ENCODE measurements at places on chromosomes 3 and 15.

GRCh38 chr3:71421820-71422566 is 161.5 kb downstream of the FOXP1 start:
- DNase-seq, result no peak

DNA sequence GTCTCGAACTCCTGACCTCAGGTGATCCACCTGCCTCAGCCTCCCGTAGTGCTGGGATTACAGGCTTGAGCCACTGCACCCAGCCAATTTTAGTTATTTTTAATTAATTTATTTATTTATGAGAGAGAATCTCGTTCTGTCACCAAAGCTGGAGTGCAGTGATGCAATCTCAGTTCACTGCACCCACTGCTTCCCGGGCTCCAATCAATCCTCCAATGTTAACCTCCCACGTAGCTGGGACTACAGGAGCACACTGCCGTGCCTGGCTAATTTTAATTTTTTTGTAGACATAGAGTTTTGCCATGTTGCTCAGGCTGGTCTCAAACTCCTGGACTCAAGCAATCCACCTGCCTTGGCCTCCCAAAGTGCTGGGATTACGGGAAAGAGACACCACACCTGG is 137.9 kb downstream of the TCF12 start:
- DNase-seq, result no peak

- DNase-seq, result no peak
These were observed at the start of gene ANKRD28 for GRCh38 chr3:15797642-15798303. TSS of gene ANKRD28 (minus strand) at chr3:15797979. CDS start at chr3:15796521, 1,458 bp downstream.

- DNase-seq, result no peak
These were observed 8.4 kb upstream of the GP5 start for GRCh38 chr3:194407423-194407822.

DNA sequence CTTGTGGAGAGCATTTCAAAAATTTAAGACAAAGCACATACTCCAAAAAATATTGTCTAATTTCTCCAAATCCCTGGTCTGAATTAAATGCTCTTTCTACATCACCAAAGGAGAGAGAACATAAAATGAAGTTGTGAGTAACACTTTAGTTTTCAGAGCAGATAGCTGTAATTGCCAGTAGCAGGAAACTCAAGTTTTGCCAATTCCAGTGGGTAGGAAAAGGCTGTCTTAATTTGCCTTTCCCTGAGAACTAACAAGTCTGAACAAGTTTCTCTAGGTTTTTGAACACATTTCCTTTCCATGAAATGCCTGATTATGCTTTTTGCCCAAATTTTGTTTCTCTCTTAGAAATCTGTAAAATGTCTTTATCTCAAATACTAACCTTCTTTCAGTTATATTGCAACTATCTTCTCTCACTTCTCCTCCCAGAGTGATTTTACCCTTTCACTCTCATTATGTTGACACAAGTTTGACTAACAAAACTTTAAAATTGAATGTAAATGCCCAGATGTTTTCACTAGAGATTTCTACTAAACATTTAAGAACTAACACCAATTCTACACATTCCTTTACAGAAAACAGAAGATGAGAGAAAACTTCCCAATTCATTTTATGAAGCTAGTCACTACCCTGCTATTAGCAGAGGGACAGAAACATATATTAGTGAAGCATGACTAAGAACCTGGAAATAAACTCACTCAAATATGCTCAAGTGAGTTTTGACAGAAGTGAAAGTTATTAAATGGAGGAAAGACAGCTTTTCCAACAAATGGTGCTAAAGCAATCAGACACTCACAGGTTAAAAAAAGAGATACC is 38.4 kb downstream of the RFX7 start:
- no peak for DNase-seq

DNA sequence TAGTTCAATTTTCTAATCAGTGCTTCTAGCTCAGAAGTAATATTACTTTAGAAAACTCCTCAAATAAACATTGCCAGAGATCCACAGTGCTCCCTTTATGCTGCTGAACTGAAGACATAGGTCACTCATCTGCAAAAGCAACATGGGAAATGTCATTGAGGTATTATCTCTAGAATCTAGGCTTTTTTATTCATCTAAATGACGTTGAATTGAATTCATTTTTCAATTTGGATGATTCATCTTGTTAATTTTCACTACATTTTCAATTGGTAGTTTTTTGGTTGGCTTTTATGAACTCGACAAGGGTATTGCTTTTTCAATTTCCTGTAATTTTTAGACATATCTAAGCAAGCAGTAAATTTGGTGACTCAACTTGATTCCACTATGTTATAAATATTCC is 275.4 kb downstream of the NFKBIZ start:
- no peak for DNase-seq

DNA sequence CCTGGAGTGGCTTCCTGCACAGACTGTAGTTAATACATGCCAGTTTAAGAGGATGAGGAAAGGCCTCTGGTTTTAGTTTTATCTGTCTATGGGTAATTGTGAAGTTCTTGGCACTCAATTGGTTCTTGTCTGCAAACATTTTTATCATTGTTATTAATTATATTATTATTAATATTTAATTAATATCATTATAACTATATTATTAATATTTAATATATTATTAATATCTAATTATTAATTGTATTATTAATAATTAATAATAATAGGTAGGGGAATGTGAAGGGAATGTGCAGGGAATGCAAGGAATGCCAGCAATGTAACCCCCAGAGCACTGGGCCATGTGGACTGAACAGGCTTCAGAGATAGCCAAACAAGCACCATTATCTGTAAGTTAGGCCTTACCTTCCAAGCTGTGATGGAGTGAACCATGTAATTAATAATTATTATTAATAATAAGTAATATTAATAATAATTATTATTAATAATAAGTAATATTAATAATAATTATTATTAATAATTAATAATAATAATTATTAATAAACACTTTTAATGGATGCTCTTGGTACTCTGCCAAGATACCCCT is 79.8 kb upstream of the NMNAT3 start:
- DNase-seq, result no peak

- no peak for DNase-seq
These were observed 70.4 kb downstream of the SSUH2 start for GRCh38 chr3:8574040-8574669.

DNA sequence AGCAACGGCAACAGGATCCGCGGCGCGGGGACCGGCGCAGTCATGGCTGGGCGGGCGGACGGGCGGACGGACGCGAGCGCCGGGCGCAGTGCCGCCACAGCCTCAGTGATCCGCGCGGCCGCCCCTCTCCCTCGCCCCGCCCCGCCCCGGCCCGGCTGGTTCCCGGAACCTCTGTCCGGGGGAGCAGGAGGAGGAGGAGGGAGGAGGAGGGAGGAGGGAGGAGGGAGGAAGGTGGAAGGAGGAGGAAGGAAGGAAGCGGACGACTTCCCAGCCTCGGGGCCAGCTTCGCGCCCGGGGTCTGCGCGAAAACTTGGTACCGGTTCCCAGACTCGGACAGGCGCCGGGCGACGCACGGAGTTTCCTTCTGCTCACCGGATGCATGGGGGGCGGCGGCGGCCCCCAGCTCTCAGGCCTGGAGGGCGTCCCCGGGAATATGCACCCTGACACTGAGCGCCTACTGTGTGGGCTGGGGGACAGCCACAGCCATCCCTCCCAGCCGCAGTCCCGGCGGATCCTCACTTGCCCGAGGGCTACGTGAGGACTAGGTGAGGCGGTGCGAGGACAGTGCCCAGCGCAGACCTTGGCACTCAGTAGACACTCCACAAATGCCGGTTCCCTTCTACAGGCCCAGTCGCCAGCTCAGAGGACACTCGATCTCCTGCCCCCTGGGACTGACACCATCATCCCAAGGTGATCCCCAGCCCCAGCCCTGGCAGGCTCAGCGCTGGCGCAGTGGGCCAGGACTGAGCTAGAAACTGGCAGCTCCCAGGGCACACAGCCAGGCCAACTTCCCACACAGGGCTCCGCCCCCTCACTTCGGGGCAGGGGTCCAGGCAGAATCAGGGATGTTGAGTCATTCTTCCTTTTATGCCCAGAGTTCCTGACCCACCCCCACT is at the start of gene SHISA5:
Gene SHISA5 (minus strand): TSS at position 124 of the 896 bp plus-strand sequence. CDS start 80 bp downstream, at position 44.
- no peak for DNase-seq

GRCh38 chr3:124149771-124150170 is 157.8 kb upstream of the ROPN1 start:
- DNase-seq, result peak; percentile 6

DNA sequence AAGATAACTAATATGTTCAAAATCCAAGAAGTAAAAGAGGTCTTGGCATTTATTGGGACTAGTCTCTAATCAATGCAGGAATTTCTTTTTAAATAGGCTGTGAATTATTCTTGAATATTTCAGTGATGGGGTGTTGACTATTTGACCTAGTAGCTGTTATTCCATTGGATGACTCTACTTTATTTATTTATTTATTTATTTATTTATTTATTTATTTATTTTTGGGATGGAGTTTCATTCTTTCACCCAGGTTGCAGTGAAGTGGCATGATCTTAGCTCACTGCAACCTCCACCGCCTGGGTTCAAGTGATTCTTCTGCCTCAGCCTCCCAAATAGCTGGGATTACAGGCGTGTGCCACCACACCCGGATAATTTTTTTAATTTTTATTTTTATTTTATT is 1227.8 kb downstream of the ZPLD1 start:
- DNase-seq, result no peak

DNA sequence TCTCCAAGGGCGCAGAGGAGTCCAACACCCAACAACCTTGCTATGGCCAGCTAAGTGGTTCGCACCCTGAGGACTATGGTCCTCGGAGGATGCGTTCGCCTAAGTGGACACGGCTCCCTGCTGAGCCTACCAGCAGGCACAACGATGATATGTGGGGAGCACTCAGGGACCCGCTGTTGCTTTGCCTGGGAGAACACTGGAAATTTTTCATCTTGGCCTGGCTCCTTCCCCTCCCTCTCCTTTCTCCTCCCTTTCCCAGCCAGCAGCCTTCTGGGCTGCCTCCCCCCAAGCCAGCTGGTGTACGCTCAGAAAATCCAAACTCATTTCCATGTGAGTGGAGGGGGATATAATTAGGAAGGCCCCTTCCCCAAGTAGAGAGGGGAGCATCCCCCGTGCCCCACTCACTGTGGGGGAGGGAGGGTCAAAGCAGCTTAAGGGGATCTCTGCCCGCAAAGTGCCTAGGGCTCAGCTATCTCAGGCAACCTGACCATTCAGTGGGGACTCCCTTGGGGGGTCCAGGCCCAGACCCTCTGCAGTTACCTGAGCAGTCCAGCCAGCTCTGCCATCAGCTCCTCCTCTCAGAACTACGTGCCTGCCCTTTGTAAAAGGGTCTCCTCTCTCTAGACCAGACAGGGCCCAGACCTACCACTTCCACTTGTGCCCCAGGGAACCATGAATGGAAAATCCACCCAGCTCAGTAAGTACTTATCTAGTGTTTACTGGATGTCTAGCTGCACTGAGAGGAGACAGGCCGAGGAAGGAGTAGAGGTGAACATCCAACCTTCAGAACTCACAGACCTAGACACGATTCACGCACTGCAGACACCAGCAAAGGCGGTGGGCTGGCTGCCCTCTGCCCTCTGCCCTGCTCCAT is 742 bp upstream of the SEMA7A start:
- no peak for DNase-seq

DNA sequence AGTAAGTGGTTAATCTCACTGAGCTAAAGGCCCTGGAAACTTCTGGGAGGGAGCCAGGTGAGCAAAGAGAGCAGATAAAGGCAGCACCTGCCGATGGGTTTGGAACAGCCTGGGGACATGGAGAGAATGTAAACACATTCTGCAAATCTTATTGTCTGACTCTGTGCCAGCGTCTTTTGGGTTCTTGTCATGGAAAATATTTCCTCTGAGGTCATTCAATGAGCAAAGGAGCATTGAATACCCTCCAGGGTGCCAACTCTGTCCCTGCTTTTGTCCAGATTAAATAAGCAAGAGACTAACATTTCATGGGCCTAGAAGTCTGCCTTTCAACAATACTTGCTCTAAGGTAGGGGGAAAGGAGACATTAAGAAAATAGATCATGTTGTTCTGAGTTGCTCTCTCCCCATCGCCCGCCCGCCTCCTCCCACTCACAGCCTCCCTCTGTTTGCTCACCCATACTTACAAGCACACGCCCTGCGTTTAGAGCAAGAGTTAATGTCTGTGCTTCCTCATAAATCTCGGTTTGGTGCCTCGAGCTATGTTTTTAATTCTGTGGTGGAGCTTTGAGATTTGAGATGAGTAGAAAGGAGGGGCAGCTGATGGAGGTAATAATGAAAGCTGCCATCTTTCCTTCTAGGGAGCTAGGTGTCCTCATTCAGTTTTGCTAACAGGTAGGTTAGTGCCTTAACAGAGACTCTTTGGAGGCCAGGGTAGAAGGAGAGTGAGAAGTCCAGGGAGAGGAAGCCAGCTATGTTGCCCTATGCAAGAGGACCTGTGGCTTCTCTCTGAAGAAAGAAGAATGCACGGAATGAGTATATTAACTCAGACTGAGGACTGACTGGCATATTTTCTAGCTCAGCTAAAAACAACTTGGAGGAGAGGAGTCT is 132.9 kb downstream of the TPRG1 start:
- peak; percentile 96 for DNase-seq

GRCh38 chr3:37862219-37862902 is 681 bp downstream of the CTDSPL start:
- DNase-seq, result no peak

GRCh38 chr3:133461291-133461690 is 61.4 kb downstream of the BFSP2 start:
- no peak for DNase-seq

GRCh38 chr3:57224856-57225255 is 2.7 kb upstream of the APPL1 start:
- no peak for DNase-seq

GRCh38 chr3:67706934-67707333 is 52.5 kb upstream of the SUCLG2 start:
- no peak for DNase-seq

GRCh38 chr3:26579116-26579515 is 43.5 kb upstream of the LRRC3B start:
- DNase-seq, result no peak

GRCh38 chr15:90264671-90265070 is 801 bp upstream of the NGRN start:
- no peak for DNase-seq

GRCh38 chr3:27254896-27255295 is 114.3 kb downstream of the NEK10 start:
- DNase-seq, result no peak

DNA sequence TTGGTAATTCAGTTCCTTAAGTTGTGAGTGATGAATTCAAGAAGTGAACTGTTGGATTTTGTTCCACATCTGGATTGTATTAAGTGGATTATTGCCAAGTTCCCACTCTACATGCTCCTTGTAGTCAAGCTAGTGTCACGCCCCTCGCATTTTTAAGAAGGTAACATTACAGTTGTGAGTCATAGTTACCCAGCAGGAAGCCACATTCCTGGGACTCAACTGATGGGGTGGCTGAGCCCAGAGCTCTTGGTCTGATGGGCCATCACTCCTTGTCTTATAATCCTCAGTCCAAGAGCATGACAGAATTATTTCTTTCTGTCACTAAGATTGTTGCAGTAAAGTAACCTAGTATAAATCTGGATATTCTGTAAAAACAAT is 102.7 kb downstream of the PTPRG start:
- DNase-seq, result no peak

- DNase-seq, result no peak
These were observed 171.0 kb upstream of the UMPS start for GRCh38 chr3:124558991-124559845.

DNA sequence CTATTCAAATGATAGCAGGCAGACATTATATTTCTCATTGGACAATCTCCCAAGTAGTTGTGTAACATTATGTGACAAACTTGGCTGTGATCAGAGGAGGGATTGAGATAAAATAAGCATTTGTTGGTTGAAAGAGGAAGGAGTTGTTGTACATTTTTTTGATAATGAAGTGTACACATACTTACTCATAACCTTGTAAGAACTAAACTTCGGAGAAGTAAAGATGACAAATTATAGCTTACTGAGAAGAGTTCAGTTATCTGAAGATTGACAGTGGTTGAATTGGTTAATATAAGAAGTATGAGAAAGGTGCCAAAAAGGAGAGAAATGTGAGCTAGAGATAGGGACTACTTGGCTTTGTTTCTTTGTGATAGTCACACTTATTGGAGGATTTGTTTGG is 32.6 kb downstream of the STT3B start:
- DNase-seq, result no peak
